ENCODE measurements at places on chromosomes 16 and 17. TPM values are rescaled to one million over a fixed set of nuclear protein-coding genes. Genes with fewer than 3 reads are reported as not detected.

The GPR139 gene
- total RNA-seq = not detected

DNA sequence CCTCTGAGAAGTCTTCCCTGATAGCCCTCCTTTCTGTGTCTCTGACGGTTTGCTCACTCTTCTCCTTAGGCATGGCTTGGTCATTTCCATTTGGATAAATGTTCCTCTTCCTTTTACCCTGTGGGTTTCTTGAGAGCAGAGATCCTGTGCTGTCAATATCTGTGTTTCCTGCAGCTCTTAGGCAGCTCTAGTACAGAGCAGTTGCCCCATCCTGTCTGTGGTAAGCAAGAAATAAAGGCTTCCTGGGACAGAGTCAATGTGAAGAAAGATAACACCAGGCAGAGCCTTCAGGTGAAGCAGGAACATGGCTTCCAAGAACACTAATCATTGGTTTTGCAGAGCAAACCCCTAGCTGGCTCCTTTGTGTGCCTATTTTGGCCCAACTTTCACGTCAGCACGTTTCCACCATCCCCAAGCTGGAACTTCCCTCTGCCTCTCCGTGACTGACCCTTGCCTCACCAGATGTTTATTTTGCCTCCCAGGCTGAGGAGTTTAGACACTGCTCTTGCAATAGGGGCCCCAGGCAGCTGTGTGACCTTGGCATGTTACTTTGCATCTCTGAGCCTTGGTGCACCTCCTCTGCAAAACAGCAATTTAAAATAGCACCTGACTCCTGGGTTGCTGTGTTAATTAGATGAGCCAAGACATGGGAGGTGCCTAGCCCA lies 49.6 kb upstream of the SIAH1 start:
- DNase-seq = no peak
- peaks cover 12% of the 10 kb centered on the region for H3K4me1 ChIP-seq
- H3K4me3 ChIP-seq = no peak overlapping the region
- H3K27me3 ChIP-seq = no peaks in the 10 kb centered on the region
- no peak overlapping the region for H3K27ac ChIP-seq

The SNX20 gene
- 26.0 TPM for total RNA-seq

DNA sequence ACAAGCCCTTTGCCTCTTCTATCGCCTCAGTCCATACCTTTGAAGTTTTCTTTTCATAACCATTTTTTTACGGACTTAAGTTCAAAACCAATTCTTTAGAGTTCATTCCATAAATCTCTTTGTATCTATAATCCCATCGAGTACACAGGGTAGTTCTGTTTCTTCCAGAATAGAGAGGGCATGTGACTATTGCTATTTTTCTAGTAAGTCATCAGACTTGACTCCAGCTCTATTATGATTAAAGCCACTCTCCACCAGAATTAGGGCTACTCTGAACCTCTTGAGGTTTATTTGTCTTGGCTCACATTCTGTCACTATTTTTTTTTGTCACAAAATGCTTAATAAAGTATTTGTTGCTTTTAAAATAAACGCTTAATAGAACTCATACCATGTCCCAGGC lies 191.9 kb upstream of the AXIN2 start:
- DNase-seq = no peak
- peaks cover 16% of the 10 kb centered on the region for H3K4me1 ChIP-seq
- no peak overlapping the region for H3K27ac ChIP-seq

The ADAD2 gene
- 1.5 TPM for total RNA-seq

DNA sequence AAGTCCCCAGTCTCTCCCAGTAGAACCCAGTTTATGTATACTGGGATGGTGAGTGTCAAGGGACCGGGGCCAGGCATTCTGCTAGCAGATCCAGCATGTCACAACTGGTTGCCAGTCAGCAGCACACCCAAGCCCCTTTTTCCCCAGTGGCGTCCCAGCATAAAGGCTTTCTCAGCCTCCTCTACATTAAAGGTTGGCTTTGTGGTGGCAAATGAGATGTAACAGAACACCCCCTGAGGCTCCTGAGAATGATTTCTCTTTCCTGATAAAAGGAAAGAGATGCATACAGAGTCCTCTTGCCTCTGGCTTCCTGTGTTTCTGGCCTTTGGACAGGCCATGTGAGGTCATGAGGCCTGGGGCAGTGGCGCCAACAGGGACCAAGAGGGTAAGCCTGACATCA lies 27.9 kb downstream of the IRX6 start:
- no peak overlapping the region for H3K4me3 ChIP-seq
- DNase-seq = no peak
- no peaks in the 10 kb centered on the region for H3K36me3 ChIP-seq
- no peaks in the 10 kb centered on the region for H3K4me1 ChIP-seq
- no peak overlapping the region for H3K27ac ChIP-seq

All from activated naive CD8-positive, alpha-beta T cell treated with anti-CD3 and anti-CD28 coated beads for 36 hours (primary cell).